Activated T-cell treated with anti-CD3 and anti-CD28 coated beads for 1 hour (primary cell): ENCODE measurements at places on chromosomes 1 and 21.

DNA sequence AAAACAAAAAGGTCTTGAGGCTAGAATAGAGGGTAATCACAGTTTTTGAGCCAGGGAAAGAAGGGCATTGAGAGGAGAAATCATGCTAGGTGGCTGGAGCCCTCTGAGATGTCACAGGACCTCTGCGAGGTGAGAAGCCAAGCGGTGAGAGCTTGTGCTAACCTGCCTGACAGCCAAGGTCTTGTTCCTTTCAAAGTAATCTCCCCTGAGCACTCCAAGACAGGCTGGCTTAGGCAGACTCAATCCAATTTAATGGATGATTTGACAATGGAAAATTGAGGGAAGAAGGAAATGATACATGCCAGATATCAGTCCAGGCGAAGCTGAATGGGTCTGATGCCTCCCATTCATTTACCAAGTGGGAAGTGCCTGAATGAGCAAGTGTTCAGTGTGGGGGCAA lies 311.9 kb upstream of the PTBP2 start:
- DNase-seq: no peak

GRCh38 chr1:87170931-87171598 lies 157.6 kb upstream of the LMO4 start:
- DNase-seq: no peak

DNA sequence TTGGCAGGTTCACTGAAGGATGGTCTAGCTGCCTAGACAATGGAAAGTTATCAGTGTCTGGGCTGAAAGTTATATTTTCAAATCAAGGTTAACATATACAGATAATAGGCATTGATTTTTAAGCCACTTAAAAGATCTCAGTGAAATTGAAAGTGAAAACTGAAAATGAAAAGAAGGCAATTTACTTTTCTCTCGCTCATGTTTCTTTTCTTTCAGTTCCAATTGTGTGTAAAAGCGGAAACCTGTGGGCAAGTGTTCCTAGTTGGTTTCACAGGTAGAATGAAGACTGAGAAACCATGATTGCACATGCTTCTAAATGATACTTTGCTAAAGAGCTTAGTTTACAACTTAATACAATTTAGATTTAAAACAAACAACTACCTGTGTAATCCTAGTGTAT lies 383.7 kb downstream of the ZP4 start:
- no peak for DNase-seq

DNA sequence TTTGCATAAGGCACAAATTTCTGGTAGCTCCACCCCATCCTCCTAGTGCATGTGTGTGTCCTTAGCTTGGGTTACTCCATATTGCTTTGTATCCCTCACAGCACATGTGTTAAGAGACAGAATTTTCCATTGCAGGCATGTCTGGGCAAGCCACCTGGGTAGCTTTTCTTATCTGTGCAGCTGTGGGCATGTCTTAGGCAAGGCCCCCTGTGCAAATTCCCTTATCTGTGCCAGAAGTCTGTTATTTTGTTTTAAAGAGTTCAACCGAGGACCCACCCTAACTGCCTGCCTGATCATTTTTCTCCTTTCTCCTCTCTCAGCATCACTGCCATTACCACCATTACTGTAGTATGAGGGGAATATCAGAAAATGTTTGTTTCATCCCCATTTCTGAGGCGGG lies 131.9 kb downstream of the CYYR1 start:
- no peak for DNase-seq

GRCh38 chr1:200934676-200935245 lies 40.1 kb downstream of the INAVA start:
- DNase-seq: no peak

DNA sequence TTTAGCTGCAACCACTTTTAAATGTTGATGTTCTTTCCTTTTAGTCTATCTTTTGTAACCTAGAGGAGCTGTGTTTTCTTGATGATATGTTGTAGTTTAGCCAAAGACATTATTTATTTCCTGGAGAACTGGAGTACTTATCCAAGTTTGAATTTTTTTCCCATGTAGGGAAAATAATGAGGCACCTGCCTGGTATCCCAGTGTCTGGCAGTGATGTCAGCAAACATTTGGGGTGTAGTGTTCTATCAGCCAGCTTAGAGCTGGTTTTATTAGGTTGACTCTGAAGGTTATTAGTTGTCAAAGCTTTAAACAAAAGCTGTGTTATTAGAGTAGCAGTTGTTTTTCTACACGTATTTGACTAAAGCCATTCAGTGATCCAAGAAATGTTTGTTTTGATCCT lies 3.2 kb downstream of the CTPS1 start:
- no peak for DNase-seq

- no peak for DNase-seq
Observed at GRCh38 chr21:39084073-39084472, 99.2 kb downstream of the PSMG1 start.

- no peak for DNase-seq
Observed at GRCh38 chr1:29753771-29754572, 517.6 kb downstream of the PTPRU start.

DNA sequence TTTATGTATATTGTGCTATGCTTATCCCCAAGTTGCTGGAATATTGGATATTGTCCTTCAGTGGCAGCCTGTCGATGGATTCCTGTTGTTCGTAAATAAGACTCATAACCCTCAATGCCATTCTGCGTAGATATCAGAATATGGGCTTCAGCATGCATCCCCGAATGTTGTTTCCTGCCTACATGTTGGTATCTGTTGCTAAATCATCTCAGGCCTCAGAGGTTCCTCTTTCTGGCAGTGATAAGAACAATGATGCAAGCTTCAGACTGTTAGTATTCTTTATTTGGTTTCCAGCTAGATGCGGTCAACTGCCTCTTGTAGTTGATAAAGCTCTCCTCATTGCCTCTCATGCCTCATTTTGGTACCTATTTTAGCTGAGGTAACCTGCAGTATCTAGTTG lies 2082.6 kb downstream of the MRPL39 start:
- DNase-seq: no peak

GRCh38 chr1:201694608-201695335 lies 134.2 kb upstream of the IPO9 start:
- DNase-seq: no peak

DNA sequence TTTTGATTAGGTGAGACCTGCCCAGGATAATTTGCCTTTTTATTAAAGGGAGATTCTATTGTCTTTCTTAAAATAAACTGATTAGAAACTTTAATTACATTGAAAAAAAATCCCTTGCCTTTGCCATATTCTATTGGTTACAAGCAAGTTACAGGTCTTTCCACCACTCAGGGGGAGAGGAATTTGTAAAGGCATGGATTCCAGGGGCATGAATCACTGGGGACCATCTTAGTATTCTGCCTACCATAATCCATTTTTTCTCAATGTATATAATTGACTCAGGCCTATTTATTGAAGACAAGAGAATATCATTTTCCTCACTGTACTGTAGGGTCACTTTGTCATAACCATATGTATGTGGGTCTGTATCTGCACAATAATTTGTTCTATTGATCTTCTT lies 124.3 kb upstream of the PDE4B start:
- DNase-seq: no peak

- no peak for DNase-seq
Observed at GRCh38 chr1:216849146-216849545, 125.9 kb upstream of the ESRRG start.

GRCh38 chr1:232923739-232924386 lies 26.5 kb upstream of the NTPCR start:
- no peak for DNase-seq

- no peak for DNase-seq
Observed at GRCh38 chr1:175015243-175015642, 8.0 kb downstream of the MRPS14 start.

DNA sequence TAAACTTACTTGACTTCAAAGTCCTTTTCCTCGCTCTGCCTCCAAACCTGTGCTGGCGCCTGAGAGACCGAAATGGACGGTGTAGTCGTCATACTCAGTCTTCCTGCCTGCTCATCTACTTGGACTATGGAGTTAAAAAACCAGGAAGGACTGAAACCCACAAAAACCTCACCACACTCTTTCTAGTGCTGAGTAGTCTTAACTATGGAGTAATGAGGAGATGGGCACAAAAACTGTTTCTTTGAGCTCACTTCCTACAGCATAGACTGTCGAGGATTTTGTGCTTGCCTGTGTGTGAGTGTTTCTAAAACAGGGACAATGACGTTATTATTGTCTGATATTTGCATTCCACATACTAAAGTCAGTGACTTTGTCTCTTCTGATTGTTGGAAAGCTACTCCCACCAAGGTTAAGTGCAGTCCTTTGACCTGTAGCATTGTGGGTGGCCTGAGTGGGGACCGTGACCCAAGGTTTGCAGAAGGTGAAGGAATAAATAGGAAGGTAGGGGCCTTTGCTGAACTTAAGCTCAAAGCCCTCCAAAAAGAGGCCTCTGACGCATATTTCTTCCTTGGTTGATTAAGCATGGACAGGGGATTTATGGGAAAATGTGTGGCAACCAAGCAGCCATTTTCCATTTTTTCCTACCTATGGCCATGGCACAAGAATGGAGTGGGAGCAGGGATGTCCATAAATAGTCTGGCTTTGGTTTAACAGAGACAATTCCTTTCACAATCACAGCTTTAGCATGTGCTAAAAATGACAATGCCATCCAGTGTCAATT lies 109.6 kb downstream of the ZBTB18 start:
- DNase-seq: no peak

DNA sequence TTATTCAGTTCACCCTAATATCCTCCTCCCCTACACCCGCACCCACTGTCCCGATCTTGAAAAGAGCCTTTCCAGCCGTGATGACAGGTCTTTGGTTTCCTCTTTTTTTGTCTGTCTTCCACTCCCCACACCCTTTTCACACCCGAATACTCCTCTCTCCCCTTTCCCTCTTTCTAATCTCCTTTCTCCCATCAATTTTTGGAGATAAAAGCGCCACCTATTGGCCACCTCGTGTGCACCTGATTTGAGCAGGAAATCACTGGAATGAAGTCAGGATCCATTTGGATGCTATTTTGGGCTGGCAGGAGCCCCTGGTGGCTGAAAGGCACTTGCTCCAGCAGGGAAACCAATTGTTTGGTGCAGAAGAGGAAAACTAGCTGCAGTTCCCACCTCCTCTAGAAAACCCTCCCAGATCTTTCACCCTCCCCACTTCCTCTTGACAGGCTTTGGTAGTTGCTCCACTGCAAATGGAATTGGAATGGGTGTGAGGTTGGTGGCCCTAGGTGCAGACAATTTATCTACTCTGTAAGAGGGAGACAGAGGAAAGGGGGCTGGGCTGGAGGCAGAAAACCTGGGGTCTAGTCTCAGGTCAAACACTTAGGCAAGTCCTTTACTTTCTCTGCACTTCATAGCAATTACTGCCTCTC lies 8.4 kb downstream of the FOXE3 start:
- DNase-seq: no peak

DNA sequence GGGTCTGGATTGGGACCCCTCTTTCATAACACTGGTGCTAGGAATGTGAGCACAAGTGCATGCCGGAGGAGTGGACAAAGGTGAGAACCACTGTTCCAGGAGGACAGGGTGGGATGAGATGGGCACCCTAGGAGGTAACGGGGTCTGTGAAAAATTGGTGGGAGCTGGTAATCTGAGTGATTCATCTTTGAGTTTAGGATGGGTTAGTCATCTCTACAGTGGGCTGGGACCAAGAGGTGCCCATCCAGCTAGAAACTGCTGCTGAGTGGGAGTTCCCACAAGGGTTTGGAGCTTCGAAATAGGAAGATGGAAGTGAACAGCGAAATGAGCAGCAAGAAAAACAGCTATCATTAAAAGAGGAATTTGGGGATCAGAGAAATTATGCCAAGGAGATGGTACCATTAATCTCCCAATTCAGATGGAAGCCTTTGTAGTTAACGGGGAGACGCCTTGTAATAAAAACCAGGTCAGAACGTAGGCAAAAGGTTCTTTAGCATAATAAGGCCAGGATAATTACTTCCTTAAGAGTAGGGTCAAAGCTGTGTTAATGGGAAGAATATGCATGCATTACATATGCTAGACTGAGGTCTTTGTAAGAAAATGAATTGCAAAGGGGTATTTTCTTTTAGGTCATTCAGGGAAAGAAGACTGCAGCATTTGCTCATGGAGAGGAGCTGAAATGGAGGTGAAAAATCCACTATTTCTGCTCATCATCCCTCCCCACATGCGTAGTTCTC lies 55.5 kb downstream of the OLFML3 start:
- no peak for DNase-seq
